Neural crest cell (in vitro differentiated cells): ENCODE measurements at places on chromosomes 11 and 22. TPM values are rescaled to one million over a fixed set of nuclear protein-coding genes. Genes with fewer than 3 reads are reported as not detected.

The MRGPRX4 gene
- not detected in 2 replicates for total RNA-seq

The KRTAP5-2 gene
- not detected in 2 replicates for total RNA-seq

The MRGPRX2 gene
- total RNA-seq: not detected in 2 replicates

The LRFN4 gene
- 36.2 and 37.2 TPM in 2 replicates for total RNA-seq

The RHOD gene
- 1.7 and 2.1 TPM in 2 replicates for total RNA-seq

The LSP1 gene
- total RNA-seq: not detected in 2 replicates

The ABCC8 gene
- 4.6 and 6.1 TPM in 2 replicates for total RNA-seq

The KCTD14 gene
- 1.4 and 1.6 TPM in 2 replicates for total RNA-seq

DNA sequence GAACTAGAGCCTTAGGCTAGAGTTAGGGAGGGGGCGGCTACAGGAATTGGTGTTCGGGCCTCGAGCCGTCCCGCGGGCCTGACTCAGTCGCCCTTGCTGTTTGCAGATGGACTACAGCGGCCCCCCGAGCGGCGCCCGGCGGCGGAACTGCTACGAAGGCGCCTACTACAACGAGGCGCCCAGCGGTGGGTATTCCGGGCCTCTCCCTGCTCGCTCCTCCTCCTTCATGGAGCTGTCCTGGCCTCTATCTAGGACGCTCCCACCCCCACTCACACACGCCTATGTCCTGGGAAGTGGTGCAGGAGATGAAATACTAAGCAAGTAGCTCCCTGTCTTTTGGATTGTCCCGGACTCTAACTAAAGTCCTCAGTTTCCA is 1.4 kb downstream of the MYOD1 start:
- H3K27me3 ChIP-seq: peaks cover 65% of the 10 kb centered on the region
- no peaks in the 10 kb centered on the region for H3K4me1 ChIP-seq
- no peaks in the 10 kb centered on the region for H3K36me3 ChIP-seq
- DNase-seq: no peak

GRCh38 chr11:27331981-27332380 is 31.0 kb downstream of the CCDC34 start:
- H3K27ac ChIP-seq: no peak overlapping the region
- DNase-seq: no peak
- no peaks in the 10 kb centered on the region for H3K4me1 ChIP-seq
- no peak overlapping the region for H3K4me3 ChIP-seq
- no peaks in the 10 kb centered on the region for H3K27me3 ChIP-seq

DNA sequence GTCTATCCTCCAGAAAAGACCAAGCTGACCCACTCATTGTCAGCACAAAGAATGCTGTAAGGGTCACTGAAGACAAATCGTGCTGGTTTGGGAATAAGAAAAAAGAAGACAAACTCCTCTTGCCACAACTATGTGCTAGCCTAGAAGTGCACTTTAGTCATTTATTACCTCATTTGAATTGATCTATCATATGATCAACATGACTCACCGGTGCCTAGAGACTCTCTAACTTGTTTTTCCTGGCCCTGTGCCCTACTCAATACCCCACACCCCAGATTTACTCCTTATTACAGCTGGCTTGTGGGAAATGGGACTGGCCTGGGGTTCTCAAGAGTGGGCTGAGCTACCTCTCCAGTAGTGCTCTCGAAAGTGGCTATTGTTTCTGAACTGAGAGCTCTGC is 35.9 kb upstream of the HORMAD2 start:
- H3K27ac ChIP-seq: no peak overlapping the region
- H3K4me1 ChIP-seq: peaks cover 28% of the 10 kb centered on the region
- no peak for DNase-seq
- H3K36me3 ChIP-seq: no peaks in the 10 kb centered on the region
- H3K27me3 ChIP-seq: no peaks in the 10 kb centered on the region

DNA sequence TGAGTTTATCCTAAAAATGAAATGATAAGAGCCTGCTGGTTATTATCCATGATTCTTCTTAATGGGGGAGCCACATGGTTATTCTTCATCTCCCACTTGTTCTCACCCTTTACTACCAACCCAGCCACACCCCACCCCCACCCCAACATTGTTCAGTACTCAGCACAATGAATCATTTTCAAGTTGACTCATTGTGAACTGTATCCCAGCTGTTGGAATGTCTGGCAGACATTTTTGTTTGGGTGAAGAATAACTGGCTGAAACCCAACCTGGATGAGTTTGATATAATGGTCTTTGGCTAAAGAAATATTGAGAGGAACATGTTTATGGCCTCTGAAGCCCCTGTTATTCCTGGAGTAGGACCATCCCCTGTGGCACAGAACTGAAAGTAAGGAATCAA is 136.2 kb downstream of the ELP4 start:
- H3K27ac ChIP-seq: no peak overlapping the region
- H3K4me3 ChIP-seq: no peak overlapping the region
- H3K27me3 ChIP-seq: no peaks in the 10 kb centered on the region

DNA sequence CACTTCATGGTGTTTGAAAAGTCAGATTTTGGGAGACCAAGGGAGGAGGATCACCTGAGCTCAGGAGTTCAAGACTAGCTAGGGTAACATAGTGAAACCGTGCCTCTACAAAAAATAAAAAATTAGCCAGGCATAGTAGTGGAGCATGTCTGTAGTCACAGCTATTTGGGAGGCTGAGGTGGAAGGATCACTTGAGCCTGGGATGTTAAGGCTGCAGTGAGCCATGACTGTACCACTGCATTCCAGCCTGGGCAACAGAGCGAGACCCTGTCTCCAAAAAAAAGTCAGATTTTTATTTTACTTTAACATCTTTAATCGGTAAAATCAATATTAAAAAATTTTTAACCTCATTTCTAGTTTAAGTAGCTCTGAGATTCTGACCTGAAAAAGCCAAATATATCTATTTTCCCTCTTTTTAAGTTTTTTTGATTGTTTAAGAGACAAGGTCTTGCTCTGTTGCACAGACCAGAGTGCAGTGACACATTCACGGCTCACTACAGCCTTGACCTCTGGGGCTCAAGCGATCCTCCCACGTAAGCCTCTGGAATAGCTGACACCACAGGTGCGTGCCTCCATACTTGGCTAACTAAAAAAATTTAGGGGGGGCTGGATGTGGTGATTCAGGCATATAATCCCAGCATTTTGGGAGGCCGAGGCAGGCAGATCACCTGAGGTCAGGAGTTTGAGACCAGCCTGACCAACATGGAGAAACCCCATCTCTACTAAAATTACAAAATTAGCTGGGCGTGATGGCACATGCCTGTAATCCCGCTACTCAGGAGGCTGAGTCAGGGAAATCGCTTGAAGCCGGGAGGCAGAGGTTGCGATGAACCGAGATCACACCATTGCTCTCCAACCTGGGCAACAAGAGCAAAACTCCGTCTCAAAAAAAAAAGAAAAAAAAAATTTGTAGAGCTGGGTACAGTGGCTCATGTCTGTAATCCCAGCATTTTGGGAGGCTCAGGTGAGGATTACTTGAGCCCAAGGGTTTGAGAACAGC is 48.4 kb downstream of the SFI1 start:
- H3K27me3 ChIP-seq: no peaks in the 10 kb centered on the region
- no peak for DNase-seq
- H3K27ac ChIP-seq: no peak overlapping the region
- no peak overlapping the region for H3K4me3 ChIP-seq
- H3K4me1 ChIP-seq: no peaks in the 10 kb centered on the region

DNA sequence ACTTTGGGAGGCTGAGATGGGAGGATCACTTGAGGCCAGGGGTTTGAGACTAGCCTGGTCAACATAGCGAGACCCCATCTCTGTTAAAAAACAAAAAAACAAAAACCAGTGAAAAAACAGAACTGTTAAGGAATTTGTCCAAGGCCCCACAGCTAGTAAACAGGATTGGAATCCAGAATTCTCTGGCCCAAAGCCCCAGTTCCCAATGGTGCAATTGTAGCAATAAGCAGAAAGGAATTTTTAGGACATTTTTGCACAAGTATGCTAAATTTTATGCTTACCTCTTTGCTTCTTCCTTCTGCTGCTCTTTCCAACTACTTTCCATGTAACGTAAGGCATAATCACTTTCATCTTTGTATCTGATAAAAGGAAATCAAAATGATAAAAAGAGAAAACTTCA is 11.6 kb downstream of the MISFA start:
- peaks cover 10% of the 10 kb centered on the region for H3K36me3 ChIP-seq
- DNase-seq: no peak
- no peak overlapping the region for H3K4me3 ChIP-seq

DNA sequence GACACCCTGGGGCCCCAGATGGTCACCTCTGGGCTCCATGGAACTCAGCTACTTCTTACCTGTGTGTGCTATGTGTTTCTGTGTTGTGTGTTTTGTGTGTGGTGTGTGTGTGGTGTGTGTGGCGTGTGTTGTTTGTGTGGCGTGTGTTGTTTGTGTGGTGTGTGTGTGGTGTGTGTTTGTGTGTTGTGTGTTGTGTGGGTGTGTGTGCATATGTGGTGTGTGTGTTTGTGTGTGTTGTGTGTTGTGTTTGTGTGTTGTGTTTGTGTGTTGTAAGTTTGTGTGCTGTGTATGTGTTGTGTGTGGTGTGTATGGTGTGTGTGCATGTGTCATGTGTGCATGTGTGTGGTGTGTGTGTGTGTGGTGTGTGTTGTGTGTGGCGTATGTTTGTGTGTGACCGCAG is 3.8 kb upstream of the WNT7B start:
- peaks cover 27% of the 10 kb centered on the region for H3K27me3 ChIP-seq
- H3K4me3 ChIP-seq: no peak overlapping the region
- H3K4me1 ChIP-seq: no peaks in the 10 kb centered on the region
- no peak overlapping the region for H3K27ac ChIP-seq

DNA sequence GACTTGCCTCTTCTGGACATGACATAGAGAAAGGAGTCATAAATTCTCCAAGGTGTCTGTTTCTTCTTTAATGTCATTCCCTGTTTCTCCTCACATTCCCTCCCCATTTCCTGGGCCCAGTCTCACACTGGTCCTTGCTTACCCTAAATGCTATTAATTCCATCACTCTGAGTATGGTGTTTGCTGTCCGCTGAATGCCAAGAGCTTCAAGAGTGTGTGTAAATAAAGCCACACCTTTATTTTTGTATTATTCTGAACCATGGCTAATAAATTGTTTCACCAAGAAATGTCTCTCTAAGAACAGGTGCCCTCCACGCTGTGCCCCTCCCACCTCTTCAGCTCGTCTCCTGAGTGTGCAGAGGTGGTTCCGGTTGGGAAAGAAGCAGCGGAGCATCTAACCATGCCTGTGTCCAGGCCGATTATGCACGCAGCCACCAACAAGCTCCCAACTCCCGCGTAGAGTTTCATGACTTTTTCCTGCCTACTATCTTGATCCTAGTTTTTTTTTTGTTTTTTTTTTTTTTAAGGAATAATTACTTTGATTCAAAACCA is 8.6 kb downstream of the TMEM121B start:
- H3K4me3 ChIP-seq: no peak overlapping the region
- no peak for DNase-seq
- no peak overlapping the region for H3K27ac ChIP-seq
- H3K36me3 ChIP-seq: no peaks in the 10 kb centered on the region
- H3K4me1 ChIP-seq: peaks cover 10% of the 10 kb centered on the region
- H3K27me3 ChIP-seq: no peaks in the 10 kb centered on the region

GRCh38 chr11:15591112-15591537 is 476.4 kb downstream of the INSC start:
- no peak for DNase-seq
- H3K4me3 ChIP-seq: no peak overlapping the region
- no peaks in the 10 kb centered on the region for H3K27me3 ChIP-seq

GRCh38 chr22:49406047-49406650 is 421.5 kb downstream of the BRD1 start:
- H3K27ac ChIP-seq: no peak overlapping the region
- peaks cover 12% of the 10 kb centered on the region for H3K4me1 ChIP-seq
- peaks cover 9% of the 10 kb centered on the region for H3K27me3 ChIP-seq
- no peak for DNase-seq
- H3K36me3 ChIP-seq: no peaks in the 10 kb centered on the region

DNA sequence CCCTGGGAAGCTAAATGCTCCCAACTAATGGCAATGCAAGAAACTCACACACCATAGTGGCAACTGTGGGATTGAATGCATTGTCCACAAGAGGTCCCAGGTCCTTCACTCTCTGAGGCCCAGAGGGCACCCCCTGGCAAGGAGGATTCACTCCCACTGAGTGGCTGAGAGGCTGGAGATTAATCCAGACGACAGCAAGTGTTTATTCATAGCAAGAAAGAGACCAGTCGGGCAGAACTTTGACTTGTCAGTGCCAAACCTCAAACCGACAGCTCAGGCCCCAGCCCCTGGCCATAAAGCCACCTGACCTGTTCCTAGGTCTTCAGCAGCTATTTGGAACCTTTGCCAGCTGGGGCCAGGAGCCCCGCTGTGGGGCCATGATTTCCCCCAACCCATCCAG is 54.5 kb upstream of the MPEG1 start:
- peaks cover 3% of the 10 kb centered on the region for H3K4me1 ChIP-seq
- H3K27ac ChIP-seq: peak overlapping the region; percentile 90
- H3K4me3 ChIP-seq: no peak overlapping the region
- H3K27me3 ChIP-seq: no peaks in the 10 kb centered on the region

DNA sequence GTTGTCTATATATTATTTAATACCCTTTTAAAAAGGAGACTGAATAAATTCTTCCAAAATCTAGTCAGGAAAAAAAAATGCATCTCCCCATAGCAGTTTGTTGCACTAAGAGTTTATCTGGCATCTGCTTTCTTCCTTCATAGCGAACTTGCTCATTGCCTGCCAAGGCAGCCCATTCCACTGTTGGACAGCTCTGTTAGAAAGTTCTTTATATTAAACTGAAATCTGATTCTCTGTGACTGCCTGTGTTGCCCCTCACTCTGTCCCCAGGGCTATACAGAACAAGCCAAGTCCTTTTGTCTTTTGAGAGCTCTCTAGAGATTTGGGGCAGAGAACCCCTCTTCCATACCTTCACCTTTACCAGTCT is 3.3 kb upstream of the CHRDL2 start:
- no peak overlapping the region for H3K4me3 ChIP-seq
- DNase-seq: no peak
- no peaks in the 10 kb centered on the region for H3K36me3 ChIP-seq
- H3K27me3 ChIP-seq: peaks cover 63% of the 10 kb centered on the region

- no peaks in the 10 kb centered on the region for H3K36me3 ChIP-seq
These were observed 2.1 kb downstream of the KMT2A start for GRCh38 chr11:118438314-118438931.

DNA sequence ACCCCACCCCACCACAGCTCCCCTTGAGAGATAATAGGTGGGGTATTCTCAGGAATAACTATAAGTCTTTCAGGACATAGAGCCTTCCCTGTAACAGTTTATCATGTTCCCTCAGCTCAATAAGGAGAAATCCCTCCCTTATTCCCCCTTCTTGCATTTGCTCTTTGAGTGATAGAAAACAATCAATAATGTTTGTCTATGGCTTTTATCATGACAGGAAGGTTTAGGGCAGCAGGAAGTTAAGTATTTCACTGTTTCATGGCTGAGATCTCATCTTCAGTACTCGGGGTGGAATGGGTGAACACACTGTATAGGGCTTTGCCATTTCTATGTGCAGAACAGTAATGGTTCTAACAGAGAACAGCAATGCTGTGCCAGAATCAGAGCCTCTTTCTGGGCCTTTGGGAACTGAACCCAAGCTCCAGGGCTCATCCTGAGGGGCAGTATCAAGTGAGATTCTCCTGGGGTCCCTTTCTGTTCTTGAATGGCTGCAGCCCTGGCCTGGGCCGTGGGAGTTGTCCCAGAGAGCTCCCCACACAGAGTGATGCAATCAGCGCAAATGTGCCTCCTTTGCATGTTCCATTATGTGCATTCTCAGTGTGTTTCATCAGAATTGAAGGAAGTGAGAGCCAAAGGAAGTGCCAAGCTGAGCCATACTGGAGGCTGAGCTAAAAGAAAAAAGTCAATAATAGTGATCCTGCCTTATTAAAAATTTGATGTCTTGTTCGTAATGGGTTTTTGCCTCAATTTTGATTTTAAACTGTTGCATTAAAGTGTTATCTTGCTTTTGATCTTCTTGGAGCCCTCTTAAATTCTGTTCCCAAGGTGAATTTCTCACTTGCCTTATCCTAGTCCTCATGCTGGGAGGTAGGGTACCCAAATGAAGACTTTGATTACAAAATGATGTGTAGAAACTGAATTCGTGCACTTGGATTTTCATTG is 2.9 kb upstream of the CYP2R1 start:
- no peak overlapping the region for H3K27ac ChIP-seq
- H3K27me3 ChIP-seq: no peaks in the 10 kb centered on the region
- peaks cover 13% of the 10 kb centered on the region for H3K4me1 ChIP-seq
- H3K36me3 ChIP-seq: no peaks in the 10 kb centered on the region
- peak overlapping the region; percentile 9 for H3K4me3 ChIP-seq
- DNase-seq: no peak
